ENCODE measurements at places on chromosomes 11 and 22. TPM values are rescaled to one million over a fixed set of nuclear protein-coding genes. Genes with fewer than 3 reads are reported as not detected.
A peak's percentile ranks its signal among the peaks of the same experiment; 100 is the strongest.

DNA sequence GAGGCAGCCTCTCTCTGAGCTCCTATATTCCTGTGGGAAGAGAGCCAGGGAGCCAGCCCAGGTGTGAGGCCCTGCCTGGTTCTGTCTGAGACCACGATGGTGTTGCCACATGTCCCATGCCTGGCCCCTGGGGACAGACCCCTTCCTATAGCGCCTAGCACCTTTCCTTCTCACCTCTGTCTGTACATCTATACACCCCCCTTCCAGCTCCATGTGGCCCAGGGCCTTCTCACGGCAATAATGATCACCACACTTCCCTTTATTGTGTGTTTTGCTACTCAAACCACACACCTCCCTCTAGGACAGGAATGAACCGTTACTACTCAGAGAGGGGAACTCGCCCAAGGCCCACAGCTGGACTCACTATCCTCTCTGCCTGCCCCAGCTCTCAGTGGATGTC lies 12.8 kb downstream of the CD82 start:
- no peak for DNase-seq

DNA sequence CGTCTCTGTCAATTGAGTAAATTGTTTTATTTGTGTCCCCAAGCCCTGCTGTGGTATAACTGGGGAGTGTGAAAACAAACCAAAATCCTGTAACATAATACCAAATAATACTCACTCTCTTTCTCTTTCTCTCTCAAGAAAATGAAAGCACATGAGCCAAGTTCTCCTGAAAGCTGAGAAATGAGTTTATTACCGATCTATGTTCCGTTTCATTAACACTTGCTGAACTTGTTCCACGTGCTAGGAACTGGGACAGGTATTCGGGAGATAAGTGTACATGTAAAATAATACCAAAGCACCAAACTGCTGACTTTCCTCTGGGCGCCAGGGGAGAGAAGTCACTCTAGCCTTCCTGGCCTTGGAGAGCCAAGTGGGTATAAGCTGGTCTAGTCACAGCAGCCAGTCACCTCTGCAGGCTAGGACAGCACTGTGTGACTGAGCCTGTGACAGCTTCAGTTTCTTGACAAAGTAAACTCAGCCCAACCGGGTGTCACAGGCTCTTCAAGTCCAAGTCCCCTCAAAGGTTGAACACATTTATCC lies 23.1 kb downstream of the CD6 start:
- no peaks in the 10 kb centered on the region for H3K27me3 ChIP-seq
- no peak for DNase-seq

- H3K27me3 ChIP-seq, result no peaks in the 10 kb centered on the region
These were observed 101.3 kb downstream of the PDHX start for GRCh38 chr11:35017528-35018342.

DNA sequence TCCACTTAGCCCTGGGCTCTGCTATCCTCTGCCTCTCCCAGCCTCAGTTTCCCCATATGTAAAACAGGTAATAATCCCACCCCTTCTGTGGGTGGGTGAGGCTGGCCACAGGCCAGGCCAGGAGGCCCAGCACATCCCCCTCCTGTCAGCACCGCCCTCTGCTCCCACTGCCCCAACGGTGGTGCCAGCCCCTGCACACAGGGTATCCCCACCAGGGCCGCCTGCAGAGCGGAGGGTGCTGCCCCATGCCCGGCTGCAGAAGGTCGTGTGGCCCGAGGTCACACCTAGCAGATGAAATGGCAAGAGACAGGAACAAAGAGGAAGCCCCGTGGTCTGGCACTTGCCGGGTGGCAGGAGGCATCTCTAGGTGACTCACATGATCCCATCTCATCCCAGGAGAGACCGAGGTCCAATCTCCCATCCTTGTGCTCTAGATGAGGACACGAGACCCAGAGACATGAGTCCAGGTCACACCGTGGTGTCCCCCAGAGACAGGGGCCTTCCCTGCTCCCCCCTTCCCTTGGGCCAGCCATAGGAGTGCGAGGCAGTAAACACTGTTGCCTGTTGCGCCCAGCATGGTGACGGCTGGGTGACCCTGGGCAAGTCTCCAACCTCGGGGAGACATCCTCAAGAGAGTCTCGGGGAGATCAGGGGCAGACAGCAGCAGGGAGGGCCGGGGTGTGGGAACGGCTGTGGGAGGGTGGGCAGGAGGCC lies 27.2 kb upstream of the PPARA start:
- no peaks in the 10 kb centered on the region for H3K36me3 ChIP-seq
- no peak overlapping the region for H3K4me3 ChIP-seq
- no peak for DNase-seq
- H3K27me3 ChIP-seq, result no peaks in the 10 kb centered on the region
- no peak overlapping the region for H3K27ac ChIP-seq
- H3K4me1 ChIP-seq, result peaks cover 4% of the 10 kb centered on the region

The SLC25A1 gene
- total RNA-seq, result 82.1 TPM

- H3K36me3 ChIP-seq, result no peaks in the 10 kb centered on the region
- no peak for DNase-seq
- no peak overlapping the region for H3K4me3 ChIP-seq
- no peak overlapping the region for H3K27ac ChIP-seq
- no peaks in the 10 kb centered on the region for H3K27me3 ChIP-seq
These were observed 75.7 kb upstream of the ANO1 start for GRCh38 chr11:70002433-70002832.

GRCh38 chr11:7918141-7918540 lies 12.9 kb downstream of the OR10A6 start:
- H3K27me3 ChIP-seq, result no peaks in the 10 kb centered on the region
- H3K27ac ChIP-seq, result no peak overlapping the region

DNA sequence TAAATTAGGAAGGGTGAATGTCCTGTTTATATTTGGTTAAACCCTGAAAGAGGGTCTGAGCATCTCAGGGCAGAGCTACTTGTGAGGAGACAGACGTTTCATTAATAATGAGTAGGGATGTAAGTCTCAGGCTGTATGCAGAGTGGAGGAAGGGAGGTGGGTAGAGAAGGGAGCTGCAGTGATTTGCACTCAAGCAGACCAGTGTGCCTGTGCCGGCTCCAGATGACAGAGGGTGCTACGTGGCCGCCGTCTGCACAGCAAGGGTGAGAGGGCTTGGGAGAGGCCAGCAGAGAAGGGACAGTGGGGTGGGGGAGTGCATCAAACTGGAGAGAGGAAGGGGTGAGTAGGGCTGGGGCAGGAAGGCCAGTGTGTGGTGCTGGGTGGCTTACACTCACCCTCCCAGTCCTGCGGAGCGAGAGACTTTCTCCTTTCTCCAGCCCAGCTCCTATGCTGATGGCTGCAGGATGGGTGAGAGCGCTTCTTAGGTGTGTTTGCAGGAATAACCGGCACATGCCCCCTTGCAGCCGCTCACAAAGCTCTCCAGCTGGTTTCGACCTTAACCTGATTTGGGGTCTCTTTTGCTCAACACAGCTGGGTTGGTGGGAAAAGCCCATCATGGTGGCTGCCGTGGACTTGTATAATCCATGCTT lies 130.6 kb downstream of the ST3GAL4 start:
- H3K4me3 ChIP-seq, result no peak overlapping the region
- H3K27ac ChIP-seq, result no peak overlapping the region
- DNase-seq, result no peak

DNA sequence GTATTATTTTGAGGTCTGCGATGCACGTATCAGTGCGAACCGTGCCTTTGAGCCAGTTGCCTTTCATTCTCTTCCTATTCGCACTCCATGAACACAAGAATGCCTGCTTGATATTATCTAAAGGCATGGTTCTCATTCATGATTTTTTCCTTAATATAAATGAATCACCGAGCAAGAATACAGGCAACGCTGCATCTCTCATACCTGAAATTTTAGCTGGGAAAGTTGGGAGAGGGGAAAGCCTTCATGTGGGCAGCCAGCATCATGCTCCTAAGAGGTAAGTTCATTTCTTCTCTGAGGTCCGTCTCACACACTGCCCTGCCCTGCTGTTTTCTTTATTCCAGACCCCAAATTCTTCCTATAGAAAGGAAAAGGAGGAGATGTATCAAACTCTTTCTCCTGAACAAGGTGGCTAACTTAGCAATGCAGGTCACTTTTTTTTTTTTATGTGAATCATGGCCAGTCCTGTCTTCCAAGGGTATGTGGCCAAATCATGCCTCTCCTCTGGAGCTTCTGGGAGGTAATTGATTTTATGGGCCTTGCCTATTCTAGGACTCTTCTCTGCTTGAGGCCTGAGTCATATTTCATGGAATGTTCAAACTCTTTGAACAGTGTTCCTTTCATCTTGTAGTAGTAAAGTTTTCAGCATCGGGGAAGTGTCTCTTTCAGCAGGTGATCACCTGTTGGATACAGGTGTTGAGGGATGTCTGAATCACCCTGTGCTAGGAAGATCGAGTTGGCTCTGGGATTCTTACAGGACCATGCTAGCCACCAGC lies 3.2 kb downstream of the GLB1L2 start:
- no peak overlapping the region for H3K4me3 ChIP-seq
- H3K27ac ChIP-seq, result no peak overlapping the region
- peaks cover 18% of the 10 kb centered on the region for H3K4me1 ChIP-seq
- no peak for DNase-seq
- peaks cover 5% of the 10 kb centered on the region for H3K27me3 ChIP-seq
- no peaks in the 10 kb centered on the region for H3K36me3 ChIP-seq

GRCh38 chr11:2510626-2511402 lies 66.0 kb downstream of the KCNQ1 start:
- no peaks in the 10 kb centered on the region for H3K27me3 ChIP-seq
- H3K4me3 ChIP-seq, result no peak overlapping the region
- H3K36me3 ChIP-seq, result no peaks in the 10 kb centered on the region
- H3K27ac ChIP-seq, result peak overlapping the region; percentile 46
- peaks cover 22% of the 10 kb centered on the region for H3K4me1 ChIP-seq

The TSGA10IP gene
- total RNA-seq, result not detected

GRCh38 chr11:75328426-75329277 lies 22.8 kb downstream of the ARRB1 start:
- peak; percentile 93 for DNase-seq
- no peaks in the 10 kb centered on the region for H3K27me3 ChIP-seq
- peak overlapping the region; percentile 95 for H3K27ac ChIP-seq
- no peak overlapping the region for H3K4me3 ChIP-seq
- H3K4me1 ChIP-seq, result peaks cover 87% of the 10 kb centered on the region
- peaks cover 6% of the 10 kb centered on the region for H3K36me3 ChIP-seq

The MMP7 gene
- total RNA-seq, result 66.5 TPM

The DUSP8 gene
- total RNA-seq, result 16.6 TPM

The DDX17 gene
- total RNA-seq, result 2,078 TPM

The MS4A5 gene
- not detected for total RNA-seq

The RIBC2 gene
- 2.1 TPM for total RNA-seq

- no peak for DNase-seq
- H3K36me3 ChIP-seq, result no peaks in the 10 kb centered on the region
- H3K27me3 ChIP-seq, result peaks cover 12% of the 10 kb centered on the region
These were observed at the start of gene RASD2 for GRCh38 chr22:35540595-35541253. Gene RASD2, plus strand, starts transcription at chr22:35540831. Its CDS starts 5,979 bp downstream, at chr22:35546810.

The PRG3 gene
- total RNA-seq, result not detected

DNA sequence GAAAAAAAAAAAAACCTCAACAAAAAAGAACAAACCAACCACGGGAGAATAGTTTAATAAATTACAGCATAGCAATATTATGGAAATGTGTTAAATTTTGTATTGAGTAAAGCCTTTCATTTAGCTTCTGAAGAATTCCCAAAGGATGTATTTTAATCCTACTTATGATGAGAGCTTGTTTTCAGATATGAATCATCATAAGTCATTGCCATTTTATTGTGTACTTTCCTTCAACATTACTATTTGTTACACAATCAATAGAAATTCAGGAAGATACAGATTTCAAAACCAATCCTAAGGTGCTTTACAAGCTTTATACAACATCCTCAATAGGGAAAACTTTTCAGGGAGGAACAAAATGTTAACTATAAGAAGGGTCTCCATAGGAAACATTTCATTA lies 200.6 kb upstream of the CTSC start:
- no peaks in the 10 kb centered on the region for H3K4me1 ChIP-seq
- no peak overlapping the region for H3K4me3 ChIP-seq
- no peak for DNase-seq
- no peak overlapping the region for H3K27ac ChIP-seq
- H3K27me3 ChIP-seq, result no peaks in the 10 kb centered on the region
- H3K36me3 ChIP-seq, result no peaks in the 10 kb centered on the region

- no peaks in the 10 kb centered on the region for H3K27me3 ChIP-seq
- DNase-seq, result no peak
- no peaks in the 10 kb centered on the region for H3K4me1 ChIP-seq
- H3K36me3 ChIP-seq, result no peaks in the 10 kb centered on the region
- H3K4me3 ChIP-seq, result no peak overlapping the region
These were observed 228.8 kb downstream of the BUD13 start for GRCh38 chr11:116543911-116544475.

The MS4A12 gene
- total RNA-seq, result not detected

The PRSS23 gene
- total RNA-seq, result 87.0 TPM

The RIMBP3B gene
- not detected for total RNA-seq

DNA sequence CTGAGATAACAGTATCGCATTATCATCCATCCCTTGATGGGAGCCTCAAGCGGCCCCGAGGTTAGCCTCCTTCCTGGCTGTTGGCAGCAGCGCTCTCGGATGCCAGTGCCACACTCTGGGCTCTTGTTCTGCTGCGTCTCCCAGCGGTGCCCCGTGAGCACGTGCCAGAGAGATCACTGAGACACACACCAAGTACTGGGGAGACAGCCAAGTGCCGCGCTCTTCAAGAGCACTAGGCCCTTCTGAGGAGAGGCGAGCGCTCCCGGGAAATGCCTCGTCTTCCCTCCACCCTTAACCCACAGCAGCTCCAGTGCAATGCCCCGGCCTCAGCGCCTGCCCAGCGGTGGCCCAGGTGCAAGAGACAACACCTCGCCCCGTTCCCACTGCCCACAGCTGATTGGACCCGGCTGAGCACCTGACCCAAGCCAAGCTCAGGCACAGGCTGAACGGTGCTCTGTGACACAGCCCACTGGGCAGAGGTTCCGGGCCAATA lies 248.3 kb upstream of the NARS2 start:
- peak overlapping the region; percentile 59 for H3K27ac ChIP-seq
- no peaks in the 10 kb centered on the region for H3K27me3 ChIP-seq
- H3K36me3 ChIP-seq, result no peaks in the 10 kb centered on the region
- peaks cover 20% of the 10 kb centered on the region for H3K4me1 ChIP-seq
- no peak overlapping the region for H3K4me3 ChIP-seq

The SLC5A1 gene
- total RNA-seq, result not detected

GRCh38 chr11:83116015-83116641 lies 40.8 kb upstream of the PCF11 start:
- no peak overlapping the region for H3K4me3 ChIP-seq
- no peak overlapping the region for H3K27ac ChIP-seq
- peaks cover 9% of the 10 kb centered on the region for H3K4me1 ChIP-seq

DNA sequence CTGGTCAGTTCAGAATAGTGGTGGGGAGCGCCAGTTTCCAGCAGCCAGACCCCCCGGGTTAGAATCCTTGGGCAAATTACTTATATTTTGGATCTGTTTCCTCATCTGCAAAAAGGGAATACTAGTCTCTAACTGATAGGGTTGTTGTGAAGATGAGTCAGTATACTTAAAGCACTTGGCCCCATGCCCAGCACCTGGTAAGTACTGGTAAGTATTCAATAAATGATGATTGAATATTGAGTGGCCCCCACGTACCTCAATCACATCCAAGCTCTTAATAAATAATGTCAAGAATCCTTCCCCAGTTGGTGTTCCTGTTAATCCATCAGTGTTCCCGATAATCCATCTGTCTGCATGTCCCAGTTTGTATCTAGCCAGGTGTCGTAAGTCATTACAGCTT lies 12.1 kb downstream of the ACP2 start:
- no peaks in the 10 kb centered on the region for H3K4me1 ChIP-seq
- no peaks in the 10 kb centered on the region for H3K27me3 ChIP-seq
- peaks cover 18% of the 10 kb centered on the region for H3K36me3 ChIP-seq
- H3K4me3 ChIP-seq, result no peak overlapping the region

The FERMT3 gene
- 33.2 TPM for total RNA-seq

- DNase-seq, result no peak
- no peak overlapping the region for H3K4me3 ChIP-seq
- peaks cover 25% of the 10 kb centered on the region for H3K4me1 ChIP-seq
These were observed 35.9 kb upstream of the POU2AF1 start for GRCh38 chr11:111414936-111415335.

GRCh38 chr22:38262051-38262795 lies 10.6 kb downstream of the TMEM184B start:
- no peak overlapping the region for H3K4me3 ChIP-seq
- H3K4me1 ChIP-seq, result peaks cover 71% of the 10 kb centered on the region
- peak; percentile 78 for DNase-seq
- H3K27ac ChIP-seq, result peak overlapping the region; percentile 58
